ENCODE measurements at places on chromosomes 6 and 20.

DNA sequence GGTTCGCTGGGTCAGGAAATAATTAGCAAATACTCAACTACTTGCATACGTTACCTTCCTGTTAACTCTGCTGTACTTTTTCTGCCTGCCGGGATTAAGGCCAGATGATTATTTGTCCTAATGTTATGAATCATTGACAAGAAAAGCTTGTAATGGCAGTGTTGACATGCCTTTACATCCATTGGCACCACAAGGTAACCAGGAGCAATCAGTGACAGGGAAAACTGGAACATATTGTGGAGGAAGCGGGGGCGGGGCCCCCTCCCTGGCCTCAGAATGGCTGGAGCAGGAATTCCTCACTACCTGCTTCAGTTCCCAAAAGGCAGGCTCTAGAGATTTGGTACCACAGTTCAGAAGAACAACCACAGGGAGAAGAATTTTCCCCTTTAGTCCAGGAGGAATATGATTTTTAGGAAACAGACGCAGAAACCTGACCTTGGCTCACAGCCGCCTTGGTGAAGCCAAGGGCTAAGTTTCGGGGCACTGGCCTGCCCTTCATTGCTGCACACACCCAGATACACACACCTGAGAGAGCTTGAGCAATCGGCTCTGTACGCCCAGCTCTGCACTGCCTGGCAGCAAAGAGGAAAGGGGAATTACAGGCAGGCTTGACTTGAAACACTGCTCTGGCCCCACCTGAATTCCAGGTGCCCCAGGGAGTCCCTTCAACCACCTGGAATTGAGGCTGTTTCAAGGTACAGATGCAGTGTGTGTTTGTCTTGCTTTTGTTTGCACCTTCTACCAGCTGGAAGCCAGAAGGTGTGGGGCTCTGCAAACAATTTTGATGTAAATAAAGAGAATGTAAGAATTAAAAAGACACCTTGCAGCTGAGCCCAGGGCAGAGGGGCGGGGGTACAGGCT lies 89.8 kb downstream of the MYB start:
- no peak for DNase-seq

DNA sequence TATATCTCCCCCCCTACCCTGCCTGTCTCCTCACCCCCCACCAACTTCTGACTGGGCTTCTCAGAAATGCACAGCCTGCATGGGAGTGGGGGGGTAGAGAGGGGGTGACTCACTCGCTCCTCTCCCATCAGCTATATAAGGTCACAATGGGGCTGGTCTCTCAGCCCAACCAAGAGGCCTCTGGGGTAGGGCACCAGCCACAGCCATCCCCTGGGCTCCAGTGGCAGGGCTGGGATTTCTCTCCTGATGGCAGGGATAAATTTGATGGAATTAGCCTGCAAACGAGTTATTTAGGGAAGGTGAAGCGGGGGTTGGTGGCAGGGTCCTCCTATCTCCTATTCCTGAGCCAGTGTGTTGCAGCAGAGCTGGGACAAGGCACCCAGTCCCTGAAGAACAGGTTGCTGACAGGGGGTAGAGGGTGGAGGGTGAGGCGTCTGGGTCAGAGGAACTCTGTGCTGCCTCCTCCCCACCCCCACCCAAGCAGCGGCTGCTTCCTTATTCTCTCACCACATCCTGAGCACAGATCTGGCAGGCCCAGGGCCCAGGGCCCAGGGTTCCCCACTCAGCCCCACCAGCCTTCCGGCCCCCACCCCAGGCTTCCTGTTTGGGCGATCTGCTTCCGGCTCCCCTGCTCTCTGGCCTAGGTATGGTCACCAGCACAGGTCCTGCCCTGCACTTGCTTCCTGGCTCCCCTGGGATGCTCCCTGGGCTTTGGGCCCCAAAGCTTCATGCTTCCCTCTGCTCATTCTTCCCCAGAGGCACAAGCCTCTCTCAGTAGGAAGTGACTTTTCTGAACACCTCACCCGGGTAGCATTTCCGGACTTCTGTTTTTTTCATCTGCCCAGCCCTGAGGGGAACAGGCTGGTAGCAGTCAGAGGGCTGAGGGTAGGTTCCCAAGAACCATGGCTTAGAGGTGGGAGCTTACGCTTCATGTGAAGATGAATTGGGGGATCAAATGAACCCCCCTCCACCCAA lies 4.0 kb downstream of the PPP1R18 start:
- peak; percentile 85 for DNase-seq

DNA sequence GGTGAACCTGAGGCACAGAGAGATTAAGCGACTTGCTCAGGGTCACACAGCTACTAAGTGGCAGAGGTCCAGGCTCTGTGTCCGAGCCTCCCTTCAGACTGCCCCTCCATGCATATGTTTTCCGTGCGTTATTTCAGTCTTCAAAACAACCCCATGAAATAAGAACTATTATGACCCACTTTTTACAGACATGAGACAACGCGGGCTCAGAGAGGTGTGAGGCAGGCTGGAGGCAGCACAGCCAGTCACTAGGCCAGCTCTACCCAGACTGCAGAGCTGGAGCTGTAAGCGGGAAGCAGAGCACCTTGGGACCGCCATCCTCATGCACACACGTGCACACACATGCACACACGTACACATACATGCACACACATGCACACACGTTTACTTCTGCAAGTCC lies 62.3 kb downstream of the PSMG4 start:
- DNase-seq, result no peak

DNA sequence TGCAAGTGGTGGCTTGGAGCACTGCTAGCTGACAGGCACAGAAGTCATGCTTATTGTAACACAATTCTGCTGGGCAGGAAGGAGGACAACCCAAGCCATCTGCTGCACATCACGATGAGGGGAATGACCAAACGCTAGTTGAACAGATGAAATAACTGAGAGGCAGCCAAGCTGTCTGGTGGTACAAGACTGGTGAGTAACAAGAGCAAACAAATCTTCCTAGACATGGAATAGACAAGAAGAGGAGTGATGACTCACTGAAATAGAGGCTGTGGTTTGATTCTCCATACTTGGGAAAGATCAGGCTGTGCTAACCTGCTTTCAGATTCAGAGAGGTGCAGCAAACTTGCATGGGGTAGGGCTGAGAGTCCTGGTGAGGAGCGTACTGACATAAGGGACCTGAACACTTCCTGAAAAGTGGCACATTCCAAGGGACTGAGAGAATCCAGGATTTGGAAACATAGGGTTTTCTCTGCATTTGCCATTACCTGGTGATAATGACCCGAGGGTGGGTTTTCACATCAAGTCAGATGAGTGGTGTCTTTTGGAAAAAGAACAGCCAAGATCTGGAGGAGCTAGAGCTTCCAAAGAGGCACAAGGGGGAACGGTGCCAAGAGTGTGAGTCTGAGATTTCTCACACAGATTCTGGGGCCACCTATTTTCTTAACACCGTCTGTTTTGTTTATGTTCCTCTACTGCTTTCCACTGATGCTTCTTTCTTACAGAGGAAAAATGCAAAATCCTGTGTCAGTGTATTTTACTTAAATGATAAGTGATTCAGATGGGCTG lies 60.0 kb downstream of the PRL start:
- no peak for DNase-seq

- DNase-seq, result no peak
These were observed 189.7 kb downstream of the PACRG start for GRCh38 chr6:162917506-162917905.

Data from activated naive CD4-positive, alpha-beta T cell (primary cell).